ENCODE measurements at places on chromosomes 7 and 10. TPM values are rescaled to one million over a fixed set of nuclear protein-coding genes. Genes with fewer than 3 reads are reported as not detected.
A peak's percentile ranks its signal among the peaks of the same experiment; 100 is the strongest.

- no peak for DNase-seq
Observed at GRCh38 chr10:35784751-35785150, 142.7 kb upstream of the FZD8 start.

DNA sequence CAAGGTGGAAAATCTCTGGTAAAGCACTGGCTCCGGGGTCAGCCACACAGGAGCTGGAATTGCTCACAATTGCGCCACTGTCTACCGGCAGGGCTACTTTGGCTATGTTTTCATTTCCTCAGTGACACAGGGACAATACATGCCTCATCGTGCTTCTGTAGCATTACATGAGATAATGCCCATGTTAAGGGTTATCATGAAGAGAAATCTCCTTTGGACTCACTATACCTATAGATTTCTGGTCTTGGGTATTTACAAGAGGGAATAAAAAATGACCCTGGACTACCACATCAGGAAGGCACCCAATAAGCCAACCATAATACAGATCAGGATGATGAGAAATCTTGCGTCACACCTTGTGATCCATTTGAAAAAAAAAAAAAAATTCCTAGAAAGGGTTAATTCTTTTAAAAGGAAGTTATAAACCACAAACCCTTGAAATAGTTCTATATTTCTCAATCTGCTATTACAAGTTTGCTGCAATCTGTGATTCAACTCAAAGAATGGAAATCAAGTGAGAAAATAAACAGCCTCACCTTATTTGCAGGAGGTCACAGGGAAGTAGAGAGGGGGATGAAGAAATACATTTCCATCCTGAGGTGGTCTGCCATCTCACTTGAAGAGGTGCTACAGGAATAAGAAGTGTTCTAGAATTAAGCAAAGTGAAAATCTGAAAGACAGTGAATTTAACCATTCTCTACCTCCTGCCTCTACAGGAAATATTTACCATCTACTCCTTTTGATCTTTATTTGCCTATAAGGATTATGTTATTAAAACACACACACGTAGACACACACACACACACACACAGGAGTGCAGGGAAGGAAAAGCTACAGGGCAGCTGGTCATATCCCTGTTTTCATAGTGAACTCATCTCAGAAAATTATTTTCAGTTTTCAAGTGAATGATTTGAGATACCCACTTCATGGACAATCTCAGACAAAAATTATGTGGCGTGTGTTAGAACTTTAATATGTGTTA, 231.3 kb upstream of the CELF2 start:
- DNase-seq = no peak

DNA sequence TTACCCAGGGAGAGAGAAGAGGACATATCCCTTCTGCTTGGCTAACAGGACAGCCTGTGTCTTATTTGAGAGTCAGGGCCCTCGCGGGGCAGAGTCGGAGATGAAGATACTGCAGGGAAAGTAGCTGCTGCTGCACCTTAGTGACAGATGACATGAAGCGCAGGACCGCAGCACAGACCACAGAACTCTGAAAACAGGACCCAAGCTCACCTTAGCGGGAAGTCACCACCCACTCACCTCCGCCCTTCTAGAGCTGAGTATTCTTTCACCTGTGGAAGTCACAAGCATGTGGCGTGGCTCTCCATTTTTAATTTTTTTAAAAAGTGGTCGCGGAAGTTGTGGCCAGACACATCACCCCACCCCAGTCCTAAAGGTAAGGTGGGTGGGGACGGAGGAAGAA, 191.4 kb downstream of the FAM107B start:
- DNase-seq = no peak

- no peak for DNase-seq
Observed at GRCh38 chr10:58784361-58784760, 271.7 kb downstream of the BICC1 start.

DNA sequence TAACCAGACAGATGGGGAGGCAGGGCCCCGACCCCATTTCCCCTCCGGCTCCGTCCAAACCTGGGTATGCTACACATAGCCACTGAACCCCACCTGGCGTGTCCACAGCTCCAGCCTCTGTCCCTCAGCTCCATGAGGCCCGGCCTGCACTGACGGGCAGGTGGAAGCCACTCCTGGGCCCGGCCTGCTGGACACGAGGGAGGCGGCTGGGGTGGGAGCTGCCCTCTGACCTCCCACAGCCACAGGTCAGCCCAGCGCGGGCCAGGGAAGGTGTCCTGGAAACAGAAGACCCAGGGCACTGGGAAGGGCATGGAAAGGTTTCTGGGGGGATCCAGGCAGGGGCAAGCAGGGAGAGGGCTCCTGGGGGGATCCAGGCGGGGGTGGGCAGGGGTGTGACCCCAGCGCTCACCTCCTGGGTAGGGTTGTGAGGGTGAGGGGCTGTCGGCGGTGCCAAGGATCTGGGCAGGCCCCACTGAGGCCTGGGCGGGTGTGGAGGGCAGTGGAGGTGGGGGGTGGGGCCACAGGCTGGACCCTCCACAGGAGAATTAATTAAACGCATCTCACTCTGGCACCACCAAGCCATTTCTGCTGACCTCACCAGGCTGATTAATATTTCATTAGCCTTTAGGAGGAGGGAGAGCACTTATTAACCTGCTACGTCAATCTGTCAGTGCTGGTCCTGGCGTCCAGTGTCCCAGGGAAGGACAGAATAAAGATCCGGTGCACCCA, 108.9 kb downstream of the UNCX start:
- DNase-seq = no peak

The WEE2 gene
- 0.16 TPM for total RNA-seq

The TEX47 gene
- not detected for total RNA-seq

DNA sequence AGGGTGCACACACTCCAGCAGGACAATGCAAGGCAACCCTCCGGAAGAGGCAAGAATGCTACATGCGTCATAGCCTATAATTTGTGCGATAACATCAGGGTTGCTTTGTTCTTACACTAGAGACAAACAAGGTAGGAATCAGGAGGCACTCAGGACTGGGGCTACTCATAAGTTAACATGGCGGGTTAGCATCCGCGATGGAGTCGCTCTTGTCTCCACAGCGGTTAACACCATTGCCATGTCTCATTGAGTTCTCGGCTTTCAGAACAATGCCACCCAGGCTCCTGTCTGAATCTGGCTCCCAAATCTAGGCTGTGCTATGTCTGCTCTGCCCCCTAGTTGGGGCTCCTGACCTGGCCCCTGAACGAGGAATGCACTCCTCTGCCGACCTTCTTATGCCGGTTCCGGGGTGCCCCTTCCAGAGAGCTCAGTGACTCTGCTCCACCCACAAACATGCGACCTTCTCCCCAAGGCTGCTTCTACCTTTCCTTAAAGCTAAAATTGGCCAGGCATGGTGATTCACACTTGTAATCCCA, 24.9 kb upstream of the SLF2 start:
- no peak for DNase-seq

- DNase-seq = no peak
Observed at GRCh38 chr10:120048391-120048790, 155.9 kb downstream of the SEC23IP start.

The HOXA1 gene
- total RNA-seq = not detected

- DNase-seq = no peak
Observed at GRCh38 chr7:45221896-45222604, 64.5 kb downstream of the RAMP3 start.

The HNRNPA2B1 gene
- 598 TPM for total RNA-seq

DNA sequence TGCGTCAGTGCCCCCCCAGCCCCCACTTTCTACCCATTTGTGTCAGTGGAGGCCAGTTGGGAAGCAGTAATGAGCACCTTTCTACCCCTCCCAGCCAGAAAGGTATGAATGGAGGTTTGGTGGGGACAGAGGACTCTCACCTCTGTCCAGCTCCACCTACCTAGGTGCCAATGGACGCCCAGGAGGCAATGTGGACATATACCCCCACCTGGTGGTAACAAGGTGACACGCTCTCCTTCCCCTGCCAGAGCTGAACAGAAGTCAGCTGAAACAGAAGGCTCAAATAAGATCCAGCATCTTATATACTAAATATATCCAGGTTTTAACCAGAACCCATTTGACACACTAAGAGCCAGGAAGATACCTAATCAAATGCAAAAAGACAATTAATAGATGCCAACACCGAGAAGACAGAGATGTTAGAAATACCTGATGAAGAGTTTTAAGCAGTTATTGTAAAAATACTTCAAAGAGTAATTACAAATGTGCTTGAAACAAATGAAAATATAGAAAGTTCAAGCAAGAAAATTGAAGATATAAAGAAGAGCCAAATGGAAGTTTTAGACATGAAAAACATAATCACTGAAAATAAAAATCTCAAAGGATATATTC, 18.4 kb upstream of the SORCS3 start:
- peak; percentile 84 for DNase-seq

The NPTX2 gene
- 29.9 TPM for total RNA-seq

DNA sequence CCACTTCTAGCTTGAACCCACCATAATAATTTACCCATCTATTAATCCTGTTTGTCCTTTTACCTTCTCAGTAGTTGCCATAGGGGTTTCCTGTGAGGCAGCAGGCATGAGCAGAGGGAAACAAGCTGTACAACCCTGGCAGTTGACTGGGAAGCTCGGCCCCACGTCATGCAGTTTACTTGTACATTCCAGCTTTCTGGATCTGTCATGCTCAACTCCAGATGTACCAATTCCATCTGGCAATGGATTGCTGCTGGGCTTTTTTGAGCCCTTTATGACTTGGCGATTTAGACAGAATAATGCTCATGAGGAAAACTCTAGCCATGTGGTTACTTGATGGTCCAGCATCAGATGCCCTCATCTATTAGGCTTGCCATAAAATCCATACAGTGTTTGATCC, 112.5 kb downstream of the GNAI1 start:
- no peak for DNase-seq

DNA sequence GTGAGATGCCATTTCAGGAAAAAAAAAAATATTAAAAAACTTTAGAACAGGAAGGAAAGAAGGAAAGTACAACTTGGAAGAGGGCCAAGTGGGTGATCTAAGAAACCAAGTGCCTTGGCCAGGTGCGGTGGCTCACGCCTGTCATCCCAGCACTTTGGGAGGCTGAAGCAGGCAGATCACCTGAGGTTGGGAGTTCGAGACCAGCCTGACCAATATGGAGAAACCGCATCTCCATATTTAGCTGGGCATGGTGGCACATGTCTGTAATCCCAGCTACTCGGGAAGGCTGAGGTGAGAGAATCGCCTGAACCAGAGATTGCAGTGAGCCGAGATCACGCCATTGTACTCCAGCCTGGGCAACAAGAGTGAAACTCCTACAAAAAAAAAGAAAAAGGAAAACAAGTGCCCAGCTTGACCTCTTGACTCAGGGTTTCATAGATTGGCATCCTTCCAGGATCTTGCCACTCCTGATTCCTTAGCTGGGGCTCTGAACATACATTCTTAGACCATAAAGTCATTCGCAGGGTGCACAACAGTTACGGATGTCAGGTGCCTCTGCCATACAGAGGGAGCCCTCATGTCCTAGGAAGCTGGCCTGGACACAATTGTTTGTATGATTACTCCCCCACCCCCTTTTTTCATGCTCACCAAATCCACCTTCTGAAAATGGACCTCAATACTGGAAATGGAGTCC, 2.1 kb upstream of the GUSB start:
- no peak for DNase-seq

The AKR1C2 gene
- total RNA-seq = not detected

DNA sequence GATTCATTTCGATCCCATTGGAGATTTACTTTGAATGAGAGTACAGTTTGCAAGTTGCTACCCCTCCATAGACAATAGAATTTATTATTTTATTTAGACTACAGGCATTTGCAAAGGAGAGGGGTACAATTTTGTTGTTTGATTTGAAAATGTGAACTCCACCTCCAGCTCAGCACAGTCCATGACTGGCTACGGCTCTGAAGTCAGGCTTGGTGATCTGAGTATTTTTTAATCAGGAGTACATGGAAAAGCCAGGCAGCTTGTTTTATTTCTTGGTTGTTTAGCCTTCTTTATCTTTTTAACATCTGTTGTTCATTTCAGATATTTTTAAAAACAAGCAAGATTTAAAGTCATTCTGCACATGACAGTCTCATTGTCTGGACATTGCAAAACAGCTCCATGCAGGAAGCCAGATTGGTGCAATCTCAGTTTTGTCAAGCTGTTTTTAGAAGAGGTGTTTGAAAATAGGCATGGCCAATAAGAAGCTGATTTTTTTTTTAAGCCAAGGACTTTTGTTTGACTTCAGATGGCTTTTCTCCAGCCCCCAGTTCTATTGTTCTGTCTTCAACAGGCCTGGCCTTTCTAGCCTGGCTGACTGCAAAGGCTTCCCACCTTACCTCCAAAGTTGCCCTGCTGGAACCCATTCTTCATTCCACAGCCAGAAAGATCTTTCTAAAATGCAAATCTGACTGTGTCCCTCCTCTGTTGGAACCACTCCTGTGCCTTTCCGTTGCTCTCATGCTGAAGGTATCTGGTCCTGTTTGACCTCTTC, 12.2 kb downstream of the PLXDC2 start:
- DNase-seq = peak; percentile 56

The UCMA gene
- total RNA-seq = 8.6 TPM

GRCh38 chr10:110850099-110850498, 21.6 kb upstream of the PDCD4 start:
- DNase-seq = no peak

GRCh38 chr7:88116235-88116795, 103.5 kb downstream of the SRI start:
- DNase-seq = no peak
